Upper lobe of right lung (tissue), 1 donor: ENCODE measurements at places on chromosomes 4 and X. TPM values are rescaled to one million over a fixed set of nuclear protein-coding genes. Genes with fewer than 3 reads are reported as not detected.

DNA sequence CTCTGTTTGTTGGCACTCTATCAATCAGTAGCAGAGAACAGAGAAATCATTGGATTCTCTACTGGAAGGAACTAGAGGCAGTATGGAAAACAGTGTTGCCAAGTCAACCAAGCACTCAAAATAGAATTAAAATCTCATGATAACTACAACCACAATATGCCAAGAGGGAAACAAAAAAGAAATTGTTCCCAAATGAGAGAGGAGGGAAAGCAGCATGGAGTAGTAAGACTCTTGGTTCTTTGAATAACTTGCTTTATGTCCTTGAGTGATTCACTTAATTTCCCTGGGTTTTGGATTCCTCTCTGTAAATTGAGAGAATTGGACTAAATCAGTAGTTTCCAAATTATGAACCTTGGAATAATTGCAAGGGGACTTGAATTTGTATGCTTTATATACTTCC is 285.5 kb upstream of the ANKRD50 start:
- H3K36me3 ChIP-seq: no peaks in the 10 kb centered on the region
- H3K27ac ChIP-seq: no peak overlapping the region
- no peaks in the 10 kb centered on the region for H3K4me1 ChIP-seq
- H3K4me3 ChIP-seq: no peak overlapping the region

DNA sequence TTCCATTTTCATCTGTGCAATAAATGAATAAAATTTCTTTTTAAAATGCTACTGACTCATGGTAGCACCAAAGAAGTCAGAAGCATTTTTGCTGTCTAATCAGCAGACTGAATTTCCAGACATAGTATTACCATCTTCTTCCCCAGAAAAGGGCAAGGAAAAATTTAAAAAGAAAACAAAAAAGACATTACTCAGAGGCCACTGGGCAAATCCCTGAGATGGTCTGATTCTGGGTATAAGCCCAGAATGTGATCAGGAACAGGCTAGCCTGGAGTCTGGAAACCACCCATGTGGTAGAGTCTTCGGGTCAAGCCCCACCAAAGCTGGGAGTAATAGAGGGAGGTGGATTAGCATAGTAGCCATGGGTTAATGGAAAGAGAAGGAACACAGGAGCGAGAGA is 342.8 kb downstream of the FBXW7 start:
- H3K36me3 ChIP-seq: no peaks in the 10 kb centered on the region
- no peaks in the 10 kb centered on the region for H3K27me3 ChIP-seq
- DNase-seq: no peak
- H3K27ac ChIP-seq: no peak overlapping the region
- no peaks in the 10 kb centered on the region for H3K4me1 ChIP-seq

GRCh38 chr4:20119141-20119540 is 132.6 kb upstream of the SLIT2 start:
- H3K36me3 ChIP-seq: no peaks in the 10 kb centered on the region
- H3K27me3 ChIP-seq: no peaks in the 10 kb centered on the region
- no peak overlapping the region for H3K4me3 ChIP-seq
- DNase-seq: no peak
- H3K27ac ChIP-seq: no peak overlapping the region

DNA sequence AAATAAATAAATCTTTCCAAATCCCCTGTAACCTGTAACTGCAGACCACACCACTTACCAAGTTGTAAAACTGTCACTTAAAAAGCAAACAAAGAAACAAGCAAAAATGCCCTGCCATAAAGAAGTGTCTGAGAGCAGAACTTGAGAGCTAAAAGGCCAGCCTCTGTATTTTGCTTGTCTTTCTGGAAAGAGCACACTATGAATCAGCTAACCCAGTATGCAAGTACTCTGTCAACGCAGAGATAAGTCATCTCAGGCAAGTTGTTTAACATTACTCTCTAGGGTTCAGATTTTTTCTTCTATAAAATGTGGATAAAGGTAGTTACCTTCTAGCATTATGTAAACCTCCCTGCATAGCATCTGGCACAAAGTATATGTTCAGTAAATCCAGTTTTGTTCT is 134.8 kb downstream of the HS3ST1 start:
- no peak for DNase-seq
- no peaks in the 10 kb centered on the region for H3K36me3 ChIP-seq
- no peak overlapping the region for H3K4me3 ChIP-seq
- H3K27ac ChIP-seq: no peak overlapping the region

DNA sequence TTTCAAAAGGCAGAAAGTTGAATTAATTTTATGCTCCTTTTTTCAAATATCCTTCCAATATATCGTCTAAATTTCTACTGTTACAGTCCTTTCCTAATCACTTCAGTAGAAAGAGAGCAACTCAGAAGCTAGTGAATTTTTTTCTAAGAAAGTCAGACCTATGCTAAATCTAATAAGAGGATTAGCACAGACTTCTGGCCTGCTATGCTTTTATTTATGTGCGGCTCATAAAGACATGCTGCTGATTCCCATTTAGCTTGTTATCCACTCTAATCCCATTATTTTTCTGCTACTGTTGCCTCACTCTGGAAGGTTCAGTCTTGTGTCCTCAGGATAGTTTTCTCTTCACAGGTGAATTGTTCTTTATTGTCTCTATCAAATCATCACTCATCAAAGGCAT is 473.5 kb upstream of the FAM241A start:
- H3K27me3 ChIP-seq: no peaks in the 10 kb centered on the region
- DNase-seq: no peak
- H3K27ac ChIP-seq: no peak overlapping the region
- H3K4me1 ChIP-seq: no peaks in the 10 kb centered on the region
- no peaks in the 10 kb centered on the region for H3K36me3 ChIP-seq
- H3K4me3 ChIP-seq: no peak overlapping the region

GRCh38 chr4:80566203-80566872 is 230.8 kb downstream of the CFAP299 start:
- no peaks in the 10 kb centered on the region for H3K27me3 ChIP-seq
- no peaks in the 10 kb centered on the region for H3K4me1 ChIP-seq
- H3K4me3 ChIP-seq: peak overlapping the region; percentile 25
- DNase-seq: no peak
- H3K27ac ChIP-seq: no peak overlapping the region

GRCh38 chr4:108141213-108141950 is 27.4 kb downstream of the LEF1 start:
- no peaks in the 10 kb centered on the region for H3K4me1 ChIP-seq
- H3K27me3 ChIP-seq: peaks cover 5% of the 10 kb centered on the region
- no peak for DNase-seq
- H3K36me3 ChIP-seq: no peaks in the 10 kb centered on the region
- no peak overlapping the region for H3K27ac ChIP-seq

Gene XKRX
- total RNA-seq: 8.4 TPM

Gene ZXDA
- 5.5 TPM for total RNA-seq

Gene GRID2
- total RNA-seq: not detected

DNA sequence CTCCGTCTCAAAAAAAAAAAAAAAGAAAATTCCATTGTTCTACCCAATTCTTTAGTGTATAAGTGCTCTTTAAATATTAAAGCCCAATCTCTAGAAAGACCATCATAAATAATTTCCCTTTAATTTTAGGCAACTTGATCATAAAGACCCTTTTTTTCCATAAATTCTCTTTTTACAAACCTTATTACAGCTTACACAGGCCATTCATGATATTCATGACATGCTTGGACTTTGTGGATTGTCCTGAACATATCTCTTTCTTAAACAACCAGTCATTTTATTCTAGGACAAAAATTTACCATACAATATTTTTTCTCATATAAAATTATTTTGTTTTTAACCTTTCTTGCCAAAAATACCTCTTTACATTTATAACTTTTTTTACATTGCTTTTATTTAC is 30.5 kb downstream of the TLR8 start:
- no peak for DNase-seq
- H3K27me3 ChIP-seq: no peaks in the 10 kb centered on the region
- H3K4me1 ChIP-seq: no peaks in the 10 kb centered on the region

DNA sequence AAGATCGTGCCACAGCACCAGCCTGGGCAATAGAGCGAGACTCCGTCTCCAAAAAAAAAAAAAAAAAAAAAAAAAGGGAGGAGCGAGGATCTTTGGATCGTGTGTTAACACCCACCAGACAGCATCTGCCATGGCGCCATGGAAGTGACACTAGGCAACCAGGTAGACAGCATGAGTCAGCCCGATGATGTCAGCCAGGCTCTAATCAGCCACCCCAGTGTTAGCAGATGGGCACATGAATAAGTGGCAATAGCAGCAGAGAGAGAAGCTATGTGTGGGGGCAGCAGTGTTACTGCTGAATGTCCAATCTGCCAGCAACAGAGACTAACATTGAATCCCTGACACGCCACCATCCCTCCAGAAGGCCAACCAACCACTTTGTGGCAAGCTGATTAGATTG is 6.6 kb downstream of the SYN1 start:
- no peaks in the 10 kb centered on the region for H3K4me1 ChIP-seq
- no peaks in the 10 kb centered on the region for H3K27me3 ChIP-seq
- H3K27ac ChIP-seq: no peak overlapping the region
- H3K36me3 ChIP-seq: no peaks in the 10 kb centered on the region
- no peak overlapping the region for H3K4me3 ChIP-seq

- H3K27me3 ChIP-seq: no peaks in the 10 kb centered on the region
- peak overlapping the region; percentile 77 for H3K4me3 ChIP-seq
- no peaks in the 10 kb centered on the region for H3K36me3 ChIP-seq
- DNase-seq: peak; percentile 72
These were observed 797 bp downstream of the PKD2 start for GRCh38 chr4:88008122-88008742.

Gene PRSS12
- 5.4 TPM for total RNA-seq

DNA sequence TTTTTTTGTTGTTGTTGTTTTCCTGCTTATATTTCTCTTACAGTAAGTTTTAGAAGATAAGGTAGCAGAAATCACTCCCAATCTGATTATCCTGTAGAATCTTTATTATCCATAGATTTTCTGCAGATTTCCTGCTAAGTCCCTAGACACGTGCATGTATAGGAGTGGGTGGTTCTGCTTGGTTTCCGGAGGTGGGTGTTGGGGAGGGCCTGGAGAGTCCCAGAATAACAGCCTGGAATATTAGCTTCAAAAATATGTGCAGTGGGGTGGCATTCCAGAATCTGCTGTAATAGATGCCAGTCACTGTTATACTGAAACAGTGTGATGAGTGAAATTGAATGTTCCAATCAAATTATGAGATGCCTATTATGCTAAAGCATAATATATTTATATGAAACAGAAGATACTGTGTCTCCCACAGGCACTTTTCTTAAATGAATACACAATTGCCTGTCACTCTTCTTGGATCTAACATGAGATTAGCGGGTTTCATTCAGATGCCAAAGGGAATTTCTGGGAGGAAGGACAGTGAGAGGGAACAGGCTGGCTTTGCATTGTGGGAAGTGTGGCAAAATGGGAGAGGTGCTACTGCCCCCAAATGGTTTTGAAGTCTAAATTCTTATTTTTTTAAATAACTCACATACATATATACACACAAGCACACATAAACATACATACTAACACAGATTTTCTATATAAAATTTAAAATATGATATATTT is 37.6 kb downstream of the C4orf50 start:
- peaks cover 11% of the 10 kb centered on the region for H3K27me3 ChIP-seq
- H3K4me1 ChIP-seq: no peaks in the 10 kb centered on the region
- no peak overlapping the region for H3K4me3 ChIP-seq
- no peak overlapping the region for H3K27ac ChIP-seq

- peak; percentile 61 for DNase-seq
- H3K27ac ChIP-seq: peak overlapping the region; percentile 55
- no peaks in the 10 kb centered on the region for H3K36me3 ChIP-seq
These were observed 781 bp upstream of the SPON2 start for GRCh38 chr4:1172971-1173757.

DNA sequence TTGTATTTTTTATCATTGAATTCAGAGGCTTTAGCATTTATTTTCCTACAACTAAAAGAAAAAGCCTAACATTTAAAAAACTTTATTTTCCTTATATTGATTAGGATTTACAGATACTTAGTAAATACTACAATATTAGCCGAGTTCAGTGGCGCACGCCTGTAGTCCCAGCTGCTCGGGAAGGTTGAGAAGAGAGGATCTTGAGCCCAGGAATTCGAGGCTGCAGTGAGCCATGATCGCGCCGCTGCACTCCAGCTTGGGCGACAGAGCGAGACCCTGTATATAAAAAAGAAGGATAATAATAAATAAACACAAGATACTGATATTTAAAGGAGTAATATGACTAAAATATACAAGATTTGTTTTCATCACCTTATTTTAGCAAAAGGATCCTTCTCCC is 681 bp upstream of the UPF3B start:
- no peaks in the 10 kb centered on the region for H3K27me3 ChIP-seq
- peak overlapping the region; percentile 72 for H3K4me3 ChIP-seq
- H3K4me1 ChIP-seq: no peaks in the 10 kb centered on the region

DNA sequence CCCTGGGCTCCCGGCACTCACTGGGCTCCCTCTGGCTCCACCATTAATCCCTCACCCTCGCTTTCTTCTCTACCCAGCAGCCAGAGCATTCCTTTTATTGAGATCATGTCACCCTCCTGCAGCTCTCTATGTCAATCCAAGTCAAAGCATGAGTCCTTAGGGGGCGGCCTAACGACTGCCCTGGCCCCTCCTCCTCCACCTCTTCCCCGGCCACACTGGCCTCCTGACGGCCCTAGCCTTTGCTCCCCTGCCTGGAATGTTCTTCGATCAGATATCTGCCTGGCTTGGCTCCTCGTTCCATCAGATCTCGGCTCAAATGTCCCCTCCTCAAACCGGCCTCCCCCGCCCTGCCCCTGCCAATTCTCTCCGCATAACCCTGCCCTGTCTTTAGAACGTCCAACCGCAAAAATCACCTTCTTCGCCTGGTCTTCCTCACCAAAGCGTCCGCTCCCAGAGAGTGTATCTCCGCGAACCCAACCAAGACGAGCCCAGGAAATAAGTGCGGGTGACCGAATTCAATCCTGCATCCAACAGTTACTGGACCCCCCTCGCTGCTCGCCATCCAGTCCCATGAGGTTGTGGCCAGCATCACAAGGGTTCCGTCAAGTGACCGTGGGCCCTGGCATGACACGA is 722 bp upstream of the PNCK start:
- H3K4me1 ChIP-seq: no peaks in the 10 kb centered on the region
- DNase-seq: no peak
- no peaks in the 10 kb centered on the region for H3K36me3 ChIP-seq
- H3K27me3 ChIP-seq: peaks cover 4% of the 10 kb centered on the region

- no peaks in the 10 kb centered on the region for H3K27me3 ChIP-seq
- H3K27ac ChIP-seq: no peak overlapping the region
- DNase-seq: no peak
- no peaks in the 10 kb centered on the region for H3K4me1 ChIP-seq
These were observed 150.6 kb downstream of the POU3F4 start for GRCh38 chrX:83658731-83659130.

GRCh38 chr4:118337954-118338353 is 14.8 kb downstream of the PRSS12 start:
- H3K27me3 ChIP-seq: no peaks in the 10 kb centered on the region
- no peaks in the 10 kb centered on the region for H3K36me3 ChIP-seq
- no peak for DNase-seq
- no peaks in the 10 kb centered on the region for H3K4me1 ChIP-seq

Gene UGT2B15
- not detected for total RNA-seq

DNA sequence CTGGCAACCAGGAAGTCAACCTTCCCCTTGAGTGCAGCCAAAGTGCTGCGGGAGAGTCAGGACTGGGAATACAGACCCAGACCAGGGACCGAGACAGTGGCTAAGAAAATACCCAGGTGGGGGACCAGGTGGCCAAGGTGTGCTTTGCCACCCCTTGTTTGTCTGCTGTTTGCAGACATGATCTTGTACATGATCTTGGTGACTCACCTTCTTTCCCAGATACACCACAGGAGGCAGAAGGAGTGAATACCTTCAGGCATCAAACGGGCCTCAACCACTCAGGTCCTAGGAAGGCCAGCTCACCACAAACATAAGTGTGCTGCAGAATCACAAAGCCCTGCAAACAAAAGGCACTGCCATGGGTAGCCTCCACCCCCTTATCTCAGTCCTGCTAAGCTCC is 62.0 kb downstream of the CNGA2 start:
- H3K36me3 ChIP-seq: no peaks in the 10 kb centered on the region
- no peaks in the 10 kb centered on the region for H3K27me3 ChIP-seq
- no peak overlapping the region for H3K27ac ChIP-seq
- DNase-seq: no peak
- H3K4me3 ChIP-seq: no peak overlapping the region
